ENCODE measurements at places on chromosomes 7 and 10.
A peak's percentile ranks its signal among the peaks of the same experiment; 100 is the strongest.

DNA sequence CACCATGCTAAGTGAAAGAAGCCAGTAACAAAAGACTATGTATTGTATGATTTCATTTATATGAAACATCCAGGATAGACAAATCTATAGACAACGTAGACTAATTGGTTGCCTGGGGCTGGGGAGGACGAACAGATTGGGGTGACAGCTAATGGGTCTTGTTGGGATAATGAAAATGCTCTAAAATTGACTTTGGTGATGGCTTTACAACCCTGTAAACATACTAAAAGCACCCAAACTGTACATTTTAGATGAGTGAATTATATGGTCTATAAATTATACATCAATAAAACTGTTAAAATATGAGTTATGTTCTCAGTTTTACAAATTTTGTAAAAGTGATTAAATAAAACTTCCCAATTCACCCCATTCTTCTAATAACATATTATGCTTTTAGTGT, 261.5 kb downstream of the ELMO1 start:
- DNase-seq: no peak

GRCh38 chr7:25665374-25665773, 437.1 kb upstream of the NPVF start:
- no peak for DNase-seq

- no peak for DNase-seq
Observed at GRCh38 chr7:30027065-30027456, 559 bp upstream of the FKBP14 start.

DNA sequence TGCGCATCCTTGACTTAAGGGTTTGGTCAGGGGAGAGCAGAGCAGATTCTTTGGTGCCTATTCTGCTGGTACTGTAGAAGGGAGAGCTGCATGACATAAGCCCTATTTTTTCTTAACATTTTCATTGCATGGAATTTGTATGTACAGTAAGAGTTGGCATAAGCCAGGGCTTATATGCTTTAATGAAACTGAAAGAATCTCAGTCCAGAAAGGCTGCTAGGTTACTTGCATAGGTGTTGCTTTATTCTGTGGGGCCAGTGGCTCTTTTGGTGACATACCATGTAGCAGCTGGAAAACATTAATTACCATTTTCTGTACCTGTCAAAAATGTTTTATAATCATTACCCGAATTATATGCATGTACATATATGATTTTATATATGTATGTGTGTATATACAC, 152.1 kb downstream of the LYZL1 start:
- DNase-seq: no peak

GRCh38 chr10:120580918-120581895, 124.2 kb downstream of the PLPP4 start:
- no peak for DNase-seq

- peak; percentile 88 for DNase-seq
Observed at GRCh38 chr10:104330168-104331110, 7.8 kb downstream of the ITPRIP start.

GRCh38 chr7:2166625-2167280, 66.0 kb downstream of the MAD1L1 start:
- DNase-seq: no peak

DNA sequence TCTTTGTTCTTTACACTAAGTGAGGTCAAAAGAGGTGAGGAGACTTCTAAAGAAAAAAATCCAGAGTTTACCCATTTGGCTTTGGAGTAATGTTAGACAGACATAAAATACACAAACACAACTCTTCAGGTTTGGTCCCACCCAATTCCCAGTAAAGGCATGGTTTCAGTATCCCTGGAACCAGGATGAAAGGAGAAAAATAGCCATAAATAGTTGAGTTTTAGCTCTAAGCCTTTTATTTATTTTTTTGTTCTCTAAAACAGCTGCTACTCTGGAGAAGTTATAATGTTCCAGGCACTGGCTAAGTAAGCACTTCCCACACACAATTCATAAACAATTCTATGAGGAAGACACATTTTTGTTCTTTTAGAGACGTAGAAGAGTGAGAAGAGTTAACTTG, 4.0 kb downstream of the ABCB1 start:
- no peak for DNase-seq

DNA sequence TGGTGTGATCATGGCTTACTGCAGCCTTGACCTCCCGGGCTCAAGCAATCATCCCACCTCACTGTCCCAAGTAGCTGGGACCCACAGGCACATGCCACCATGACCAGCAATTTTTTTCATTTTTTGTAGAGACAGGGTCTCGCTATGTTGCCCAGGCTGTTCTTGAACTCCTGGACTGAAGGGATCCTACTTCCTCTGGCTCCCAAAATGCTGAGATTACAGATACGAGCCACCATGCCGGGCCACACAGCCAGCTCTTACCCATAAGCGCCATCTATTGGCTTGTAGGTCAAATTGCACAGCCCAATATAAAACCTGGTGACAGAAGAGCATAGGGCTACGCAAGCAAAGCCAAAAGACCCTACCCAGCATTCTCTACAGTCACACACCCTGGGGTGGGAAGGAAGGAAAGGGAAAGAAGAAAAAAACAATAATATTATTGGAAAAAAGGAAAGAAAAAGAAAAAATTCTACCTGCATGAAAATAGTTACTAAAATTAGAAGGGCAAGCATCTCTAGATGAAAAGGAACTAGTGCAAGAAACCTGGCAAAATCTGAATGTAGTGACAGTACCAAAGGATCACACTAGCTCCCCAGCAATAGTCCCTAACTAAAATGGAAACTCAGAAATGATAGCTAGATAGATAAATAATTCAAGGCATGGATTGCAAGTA, 29.4 kb upstream of the AMPH start:
- DNase-seq: no peak

DNA sequence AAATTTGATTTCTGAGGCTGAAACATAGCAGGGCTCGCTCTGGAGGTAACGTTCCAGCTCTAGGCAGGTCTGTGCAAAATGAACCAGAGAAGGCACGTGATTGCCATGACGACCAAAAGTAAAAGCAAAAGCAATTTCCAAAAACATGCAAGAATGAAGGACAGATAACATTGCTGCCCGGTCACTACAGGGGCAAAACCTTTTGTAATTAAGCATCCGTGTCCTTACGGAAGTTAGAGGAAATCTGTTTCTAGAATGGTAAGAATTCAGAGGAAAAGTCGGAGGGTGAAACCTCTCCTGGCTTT, 2.9 kb downstream of the KLF6 start:
- DNase-seq: no peak

DNA sequence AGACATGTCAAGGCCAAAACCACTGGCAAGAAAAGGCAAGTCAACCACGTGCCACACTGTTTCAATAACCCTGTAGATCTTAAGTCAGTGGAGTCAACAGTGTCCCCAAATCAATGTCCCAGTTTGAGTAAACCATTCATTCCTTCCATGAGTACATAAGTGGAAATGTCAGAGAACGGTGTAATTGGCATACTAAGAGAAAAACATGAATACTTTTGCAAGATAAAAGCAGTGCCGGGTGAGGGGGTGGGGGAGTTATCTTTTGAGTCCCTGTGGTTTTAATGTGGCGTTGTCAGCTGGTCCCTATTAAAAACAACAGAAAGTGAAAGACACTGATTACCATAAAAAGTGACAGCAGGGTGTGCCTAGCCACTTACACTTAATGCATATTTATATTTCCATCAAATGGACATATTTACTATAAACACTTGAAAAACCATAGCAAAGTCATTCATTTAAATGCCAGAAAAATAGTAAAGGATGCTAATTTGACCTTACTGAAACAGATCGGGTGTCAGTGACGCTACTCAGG, 37.8 kb downstream of the RSU1 start:
- DNase-seq: no peak

- DNase-seq: no peak
Observed at GRCh38 chr10:48648172-48648942, 36.3 kb upstream of the WDFY4 start.

DNA sequence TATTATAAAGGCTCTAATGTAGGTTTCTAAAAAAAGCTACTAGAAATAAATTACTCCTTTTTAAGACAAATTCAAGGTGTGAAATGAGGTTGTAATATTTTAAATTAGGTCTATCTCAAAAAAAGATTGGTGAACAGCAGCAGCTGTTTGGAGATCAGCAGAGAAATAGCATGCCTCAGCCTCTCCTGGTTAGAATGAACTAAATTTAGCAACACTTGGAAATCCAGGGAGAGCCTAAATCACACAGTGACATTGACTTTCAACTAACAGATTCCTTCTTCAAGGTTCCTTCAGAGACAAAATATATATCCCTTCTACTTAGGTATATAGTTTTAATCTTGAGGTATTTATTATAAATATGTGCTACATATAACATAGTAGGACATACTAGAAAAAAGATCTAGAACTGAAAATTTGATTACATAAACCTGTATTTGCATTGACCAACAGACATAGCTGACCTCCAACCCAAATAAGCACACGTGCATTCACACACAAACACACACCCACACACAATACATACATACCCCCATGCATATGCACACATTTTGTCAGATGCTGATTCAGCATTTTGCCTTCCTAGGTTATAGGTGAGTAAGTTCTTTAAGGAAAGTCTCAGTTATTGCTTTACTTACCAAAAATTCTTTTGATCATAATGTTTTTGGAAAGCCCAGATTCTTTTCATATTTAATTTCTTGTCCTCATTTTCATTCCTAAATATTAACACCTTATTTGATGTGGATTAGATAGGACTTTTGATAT, 47.3 kb downstream of the DGKB start:
- DNase-seq: no peak

GRCh38 chr10:35562427-35562826, 42.7 kb upstream of the GJD4 start:
- no peak for DNase-seq

GRCh38 chr7:151705636-151706276, 171.2 kb downstream of the PRKAG2 start:
- DNase-seq: no peak

DNA sequence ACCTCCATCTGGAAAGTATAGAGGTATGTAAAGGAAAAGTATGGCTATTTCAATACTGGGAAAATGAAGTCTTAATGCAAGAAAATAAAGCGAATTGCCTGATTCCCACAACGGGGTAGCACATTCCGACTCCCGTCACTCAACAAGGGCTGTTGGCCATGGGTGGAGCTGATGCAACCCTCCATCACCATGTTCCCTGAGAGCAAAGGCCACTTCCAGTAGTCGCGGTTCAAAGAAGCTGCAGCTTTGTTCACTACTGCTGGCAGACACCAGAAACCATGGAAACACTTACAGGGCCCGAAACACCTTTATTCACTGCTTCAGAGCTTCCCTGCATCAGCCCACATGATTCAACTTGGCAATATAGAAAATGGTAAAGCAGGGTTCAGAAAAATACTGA, 44.0 kb downstream of the TMEM26 start:
- DNase-seq: no peak

DNA sequence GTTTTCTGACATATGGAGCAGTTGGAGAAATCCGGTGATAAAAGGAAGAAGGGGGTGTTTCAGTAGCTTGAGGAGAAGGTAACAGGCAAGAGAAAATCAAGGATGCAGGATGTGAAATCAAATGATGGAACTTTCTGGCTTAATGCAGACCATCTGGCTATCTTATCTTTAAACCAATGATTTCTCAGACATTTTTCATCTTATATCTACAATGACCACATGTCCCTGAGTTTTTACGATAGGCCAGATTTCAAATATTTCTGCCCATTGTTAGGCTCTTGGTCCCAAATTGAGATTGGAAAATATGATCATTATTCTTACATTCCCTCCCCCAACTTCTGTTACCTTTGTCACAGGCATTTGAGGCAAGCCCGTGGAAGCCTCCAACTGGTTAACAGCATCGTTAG, 486.8 kb downstream of the SUGCT start:
- no peak for DNase-seq

- DNase-seq: no peak
Observed at GRCh38 chr10:110857265-110858171, 14.2 kb upstream of the PDCD4 start.

DNA sequence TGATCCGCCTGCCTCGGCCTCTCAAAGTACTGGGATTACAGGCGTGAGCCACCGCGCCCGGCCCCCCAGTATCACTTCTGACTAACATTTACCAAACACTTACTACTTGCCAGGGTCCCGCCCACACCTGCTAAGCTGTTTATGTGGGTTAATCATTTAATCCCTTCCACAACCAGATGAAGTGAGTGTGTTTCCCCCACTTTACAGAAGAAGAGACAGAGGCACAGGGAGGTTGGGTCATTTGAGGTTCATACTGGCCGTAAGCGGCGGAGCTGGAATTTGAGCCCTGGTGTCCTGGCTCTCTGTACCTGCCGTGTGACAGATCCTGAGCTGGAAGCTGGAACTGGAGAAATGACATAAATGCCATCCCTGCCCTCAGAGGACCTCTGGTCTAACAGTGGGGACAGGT, 15.1 kb upstream of the VPS37D start:
- DNase-seq: no peak

DNA sequence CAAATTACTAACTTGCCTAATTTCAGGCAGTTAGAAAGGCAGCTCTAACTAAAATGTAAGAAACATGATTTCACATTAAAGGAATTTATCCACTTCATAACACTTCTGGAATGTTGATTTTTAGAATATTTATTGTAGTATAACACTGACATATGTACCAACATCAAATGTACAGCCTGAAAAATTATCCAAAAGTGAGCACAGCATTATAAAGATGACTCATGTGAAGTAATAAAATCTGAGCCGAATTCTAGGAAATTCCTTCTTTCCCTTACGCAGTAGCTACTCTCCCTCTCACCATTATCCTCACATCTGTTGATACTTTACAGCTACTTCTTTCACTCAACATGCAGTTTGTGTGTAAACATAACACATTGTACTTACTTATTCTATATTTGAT, 610.6 kb downstream of the ZWINT start:
- DNase-seq: no peak

DNA sequence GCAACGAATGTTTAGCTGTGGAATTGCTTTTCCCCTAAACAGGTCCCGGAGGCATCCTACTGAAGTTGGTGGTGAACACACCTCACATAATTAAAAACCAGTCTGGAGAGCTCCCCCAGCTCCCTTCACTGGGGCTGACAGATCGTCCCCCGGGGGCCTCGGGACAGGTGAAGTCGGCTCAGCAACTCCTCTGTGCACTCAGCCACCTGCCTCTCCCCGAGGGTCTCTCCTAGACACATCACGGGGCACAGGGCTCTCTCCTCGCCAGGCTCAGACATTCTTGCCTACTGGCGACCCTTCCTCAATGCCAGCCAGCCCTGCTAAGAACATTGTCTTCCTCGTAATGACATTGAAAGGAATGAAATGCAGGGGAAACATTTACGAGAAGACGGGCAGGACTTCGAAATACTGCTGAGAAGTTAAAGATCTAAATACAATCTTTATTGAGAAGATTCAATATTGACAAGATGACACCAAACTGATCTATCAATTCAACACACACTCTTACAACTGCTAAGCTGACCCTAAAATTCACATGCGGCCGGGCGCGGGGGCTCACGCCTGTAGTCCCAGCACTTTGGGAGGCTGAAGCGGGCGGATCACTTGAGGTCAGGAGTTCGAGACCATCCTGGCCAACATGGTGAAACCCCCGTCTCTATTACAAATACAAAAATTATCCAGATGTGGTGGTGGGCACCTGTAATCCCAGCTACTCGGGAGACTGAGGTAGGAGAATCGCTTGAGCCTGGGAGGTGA, 88.1 kb upstream of the DNAAF5 start:
- DNase-seq: no peak
